Articular chondrocyte of knee joint (primary cell): ENCODE measurements at places on chromosomes 2 and 18. TPM values are rescaled to one million over a fixed set of nuclear protein-coding genes. Genes with fewer than 3 reads are reported as not detected.

Gene C2orf81
- total RNA-seq, result 1.3 and 1.7 TPM in 2 replicates

Gene RTTN
- total RNA-seq, result 13.9 and 15.7 TPM in 2 replicates

Gene MYO5B
- total RNA-seq, result 6.0 and 6.6 TPM in 2 replicates

Gene KCNG2
- total RNA-seq, result not detected in 2 replicates

Gene TDRD15
- total RNA-seq, result under 0.01 TPM in 1 of 2 replicates, not detected in the other

Gene CLHC1
- 11.1 and 22.1 TPM in 2 replicates for total RNA-seq

Gene ACOXL
- not detected in 2 replicates for total RNA-seq

Gene CD226
- 0.32 and 0.65 TPM in 2 replicates for total RNA-seq

Gene ERBB4
- total RNA-seq, result 0.13 and 0.22 TPM in 2 replicates

Gene SERPINB4
- total RNA-seq, result not detected in 2 replicates

Gene CRYGD
- not detected in 2 replicates for total RNA-seq

Gene PROKR1
- 0.11 TPM in 1 of 2 replicates, not detected in the other for total RNA-seq

Gene LYPD1
- total RNA-seq, result 0.76 TPM in 1 of 2 replicates, not detected in the other

Gene RAB17
- total RNA-seq, result 0.11 and 0.52 TPM in 2 replicates

Gene ADRA2B
- total RNA-seq, result under 0.01 TPM in 1 of 2 replicates, not detected in the other

Gene NXPH2
- 0.13 TPM in 1 of 2 replicates, not detected in the other for total RNA-seq

Gene CFAP65
- total RNA-seq, result 0.22 TPM in 1 of 2 replicates, not detected in the other

Gene FBLN7
- 3.1 and 6.2 TPM in 2 replicates for total RNA-seq

Gene POTEI
- total RNA-seq, result not detected in 2 replicates

Gene TXNDC2
- 0.13 TPM in 1 of 2 replicates, not detected in the other for total RNA-seq

Gene BOLL
- not detected in 2 replicates for total RNA-seq

Gene MOCOS
- total RNA-seq, result 10.6 and 12.5 TPM in 2 replicates

Gene FAM124B
- total RNA-seq, result 0.13 and 0.22 TPM in 2 replicates

Gene GKN1
- total RNA-seq, result 0.26 TPM in 1 of 2 replicates, not detected in the other

Gene GPR39
- total RNA-seq, result 1.3 and 4.9 TPM in 2 replicates

Gene SERPINB8
- 19.6 and 21.8 TPM in 2 replicates for total RNA-seq

Gene NFE2L2
- 85.8 and 106 TPM in 2 replicates for total RNA-seq

Gene RAD51AP2
- total RNA-seq, result under 0.01 TPM in 1 of 2 replicates, not detected in the other

Gene ALPG
- total RNA-seq, result not detected in 2 replicates

Gene TUBA4B
- total RNA-seq, result not detected in 2 replicates

Gene MC4R
- total RNA-seq, result not detected in 2 replicates

Gene C2orf66
- 0.13 and 0.32 TPM in 2 replicates for total RNA-seq

Gene LYPD6B
- total RNA-seq, result 0.52 and 2.4 TPM in 2 replicates

Gene SH3YL1
- total RNA-seq, result 52.5 and 66.4 TPM in 2 replicates
